ENCODE measurements at places on chromosomes 12 and 14.

DNA sequence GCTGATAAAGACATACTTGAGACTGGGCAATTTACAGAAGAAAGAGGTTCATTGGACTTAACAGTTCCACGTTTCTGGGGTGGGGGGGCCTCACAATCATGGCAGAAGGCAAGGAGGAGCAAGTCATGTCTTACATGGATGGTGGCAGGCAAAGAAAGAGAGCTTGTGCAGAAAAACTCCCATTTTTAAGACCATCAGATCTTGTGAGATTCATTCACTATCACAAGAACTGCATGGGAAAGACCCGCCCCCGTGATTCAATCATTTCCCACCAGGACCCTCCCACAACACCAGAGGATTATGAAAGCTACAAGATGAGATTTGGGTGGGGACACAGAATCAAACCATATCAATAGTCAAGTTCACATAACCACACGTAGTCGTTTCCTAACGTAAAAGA, 85.5 kb downstream of the USP15 start:
- DNase-seq = no peak

DNA sequence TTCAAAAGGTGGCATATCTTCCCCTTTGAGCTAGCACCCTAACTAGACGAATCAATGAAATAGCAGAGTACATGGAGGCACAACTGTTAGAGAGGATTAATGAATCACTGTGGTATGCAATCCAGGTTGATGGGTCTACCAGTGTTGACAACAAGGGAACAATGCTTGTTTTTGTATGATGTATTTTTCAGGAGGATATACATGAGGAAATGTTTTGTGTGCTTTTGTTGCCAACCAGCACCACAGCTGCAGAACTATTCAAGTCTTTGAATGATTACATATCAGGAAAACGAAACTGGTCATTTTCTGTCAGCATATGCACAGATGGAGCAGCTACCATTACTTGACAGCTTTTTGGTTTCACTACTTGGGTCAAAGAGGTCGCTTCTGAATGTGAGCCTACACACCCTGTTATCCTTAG, 142.6 kb downstream of the GPHN start:
- no peak for DNase-seq

- no peak for DNase-seq
Observed at GRCh38 chr14:93186466-93186865, 1.3 kb downstream of the LYSET start.

GRCh38 chr12:54579258-54579657, 9.2 kb downstream of the PPP1R1A start:
- DNase-seq = no peak

DNA sequence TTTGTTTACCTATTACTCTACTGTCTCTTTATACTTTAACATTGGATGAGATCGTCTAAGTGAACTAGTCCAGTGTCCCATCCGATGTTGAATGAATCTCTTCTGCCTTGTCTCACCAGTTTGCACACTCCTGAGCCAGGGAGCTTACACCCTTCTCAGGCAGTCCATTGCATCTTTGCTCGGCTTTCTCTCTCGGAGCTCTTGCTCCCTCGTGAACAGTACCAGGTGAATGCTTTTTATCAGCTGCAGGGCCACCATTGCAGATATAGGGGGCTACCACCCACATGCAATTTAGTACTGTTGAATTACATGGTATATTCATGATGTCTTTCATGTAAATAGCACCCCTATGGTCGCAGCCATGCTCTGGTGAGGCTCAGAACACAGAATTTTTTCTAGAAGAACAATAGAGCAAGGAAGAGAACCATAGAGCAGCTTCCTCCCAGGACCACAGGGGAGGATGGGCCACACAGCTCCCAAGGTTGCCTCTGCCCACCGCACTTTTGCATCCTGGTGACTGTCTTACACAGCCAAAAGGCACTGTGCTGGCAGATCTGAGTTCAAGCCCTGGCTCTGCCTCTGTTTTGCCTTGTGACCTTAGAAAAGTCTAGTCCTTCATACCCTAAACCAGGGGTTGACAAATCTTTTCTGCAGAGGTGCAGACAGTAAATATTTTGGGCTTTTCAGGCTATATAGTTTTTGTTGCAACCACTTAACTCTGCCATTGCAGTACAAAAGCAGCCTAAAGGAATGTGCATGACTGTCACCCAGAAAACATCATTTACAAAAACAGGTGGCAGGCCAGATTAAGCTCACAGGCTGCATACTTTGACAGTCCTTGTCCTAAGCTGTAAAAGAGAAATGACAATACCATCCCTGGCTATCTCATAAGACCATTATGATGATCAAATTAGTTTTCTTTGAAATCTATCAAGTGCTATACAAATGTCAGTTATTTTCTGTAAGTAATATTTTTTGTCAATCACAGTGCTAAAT, 35.4 kb downstream of the PLEKHG7 start:
- DNase-seq = no peak

DNA sequence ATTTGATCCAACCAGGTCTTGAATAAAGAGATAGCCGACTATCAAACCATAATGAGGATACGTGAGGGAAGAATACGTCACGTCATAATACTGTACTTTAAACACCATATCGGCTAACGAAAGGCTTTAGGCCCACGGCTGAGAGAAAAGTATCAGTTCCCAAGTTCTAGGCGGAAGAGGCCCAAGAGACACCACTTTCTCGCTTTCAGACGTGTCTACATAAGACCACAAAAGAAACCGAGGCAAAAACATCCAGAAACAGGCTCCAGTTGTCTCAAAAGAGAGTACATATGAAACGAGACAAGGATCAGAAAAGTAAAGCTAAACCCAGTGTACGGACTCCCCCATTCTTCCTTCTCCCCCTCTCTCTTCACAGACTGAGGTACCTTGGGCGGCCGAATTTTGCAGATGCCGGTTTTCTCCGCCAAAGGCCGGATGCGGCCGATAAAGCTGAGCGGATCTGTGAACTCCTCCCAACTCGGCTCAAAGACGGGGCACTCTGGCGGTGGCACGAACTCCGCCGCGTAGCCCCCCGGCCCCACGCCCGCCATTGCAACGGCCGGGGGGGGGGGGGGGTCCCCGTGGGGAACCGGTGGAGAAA, 479 bp downstream of the KDM5A start:
- no peak for DNase-seq

DNA sequence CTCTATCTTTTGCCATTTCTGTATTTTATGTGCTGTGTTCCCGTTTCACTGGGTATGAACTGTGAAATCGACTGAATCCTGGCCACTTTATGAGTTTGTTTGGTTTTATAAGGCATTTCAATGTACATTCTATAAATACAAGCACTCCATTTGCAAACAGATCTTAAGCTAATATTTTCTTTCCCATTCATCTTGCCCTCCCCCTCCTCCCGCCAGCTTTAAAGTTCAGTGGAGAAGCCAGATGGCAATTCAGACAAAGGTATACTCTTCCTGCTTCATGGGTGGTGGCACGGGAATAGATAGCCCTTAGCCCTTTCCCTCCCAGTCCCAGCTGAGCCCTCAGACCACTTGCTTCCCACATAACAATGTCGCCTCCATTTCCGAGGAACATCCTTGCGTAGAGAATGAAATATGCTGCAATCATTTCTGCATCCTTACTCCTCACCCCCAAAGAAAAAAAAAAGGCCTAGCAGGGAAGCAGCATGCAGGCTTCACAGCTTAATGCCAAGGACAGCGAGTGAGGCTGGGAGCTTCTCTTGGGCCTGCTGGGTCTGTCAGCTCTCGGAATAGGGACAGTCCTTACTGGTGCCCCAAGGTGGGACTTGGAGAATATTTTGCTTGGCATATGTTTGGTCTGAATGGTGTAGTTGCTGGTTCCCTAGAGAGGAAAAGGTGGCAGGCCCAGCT, 52.8 kb upstream of the SRSF5 start:
- peak; percentile 36 for DNase-seq

DNA sequence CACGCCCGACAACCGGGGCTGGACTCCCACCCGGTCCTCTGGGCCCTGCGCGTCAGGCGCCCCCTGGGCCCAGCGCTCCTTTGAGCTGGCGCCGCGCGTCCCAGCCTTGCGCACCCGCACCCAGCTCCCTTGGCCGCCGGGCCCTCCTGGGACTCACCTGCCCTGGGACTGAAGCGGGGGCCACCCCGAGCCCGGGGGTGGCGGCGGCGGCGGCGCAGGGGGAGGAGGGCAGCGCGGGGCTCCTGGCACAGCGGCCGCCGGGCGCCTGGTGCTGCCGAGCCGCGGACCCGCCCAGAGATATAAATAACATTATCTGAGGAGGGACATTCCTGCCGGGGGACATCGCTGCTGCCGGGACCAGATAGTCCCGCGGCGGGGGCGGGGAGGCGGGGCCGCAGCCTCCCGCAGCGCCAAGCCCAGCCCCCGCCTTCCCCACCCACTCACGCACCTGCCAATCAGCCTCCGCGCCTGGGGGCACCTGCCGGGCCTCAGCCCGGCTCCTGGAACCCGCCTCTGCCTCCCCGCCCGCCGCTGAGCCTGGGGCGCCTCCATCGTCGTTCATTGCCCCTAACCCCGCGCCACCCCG, at the start of gene SPTB:
SPTB (minus strand) TSS at position 273 of the 586 bp plus-strand sequence. CDS start 56,813 bp downstream, outside the sequence.
- peak; percentile 17 for DNase-seq

DNA sequence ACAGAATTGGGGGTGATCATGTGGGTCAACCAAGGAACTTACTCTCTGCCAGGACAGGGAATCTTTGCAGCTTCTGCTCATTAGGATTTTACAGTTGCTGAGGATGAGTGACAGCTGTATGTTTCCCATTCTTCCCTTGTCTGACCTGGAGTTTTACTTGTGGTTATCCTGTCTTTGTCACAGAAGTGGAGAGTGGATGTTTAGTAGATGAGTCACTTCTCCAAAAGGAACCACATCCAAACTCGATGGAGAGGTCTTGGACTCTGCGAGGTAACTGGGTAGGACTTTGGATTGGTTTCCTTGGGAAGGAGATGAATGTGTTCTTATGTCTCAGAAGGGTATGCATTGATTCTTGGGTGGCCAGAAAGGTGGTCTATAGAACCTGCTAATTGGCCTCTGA, 53.8 kb upstream of the USP44 start:
- DNase-seq = no peak

GRCh38 chr12:127293507-127294310, 973.3 kb upstream of the TMEM132C start:
- DNase-seq = peak; percentile 12

- DNase-seq = no peak
Observed at GRCh38 chr14:38605193-38606114, 349.6 kb upstream of the CLEC14A start.

- no peak for DNase-seq
Observed at GRCh38 chr12:2292560-2292959, 239.8 kb downstream of the CACNA1C start.

GRCh38 chr12:131700271-131700670, 10.6 kb upstream of the SFSWAP start:
- DNase-seq = no peak

DNA sequence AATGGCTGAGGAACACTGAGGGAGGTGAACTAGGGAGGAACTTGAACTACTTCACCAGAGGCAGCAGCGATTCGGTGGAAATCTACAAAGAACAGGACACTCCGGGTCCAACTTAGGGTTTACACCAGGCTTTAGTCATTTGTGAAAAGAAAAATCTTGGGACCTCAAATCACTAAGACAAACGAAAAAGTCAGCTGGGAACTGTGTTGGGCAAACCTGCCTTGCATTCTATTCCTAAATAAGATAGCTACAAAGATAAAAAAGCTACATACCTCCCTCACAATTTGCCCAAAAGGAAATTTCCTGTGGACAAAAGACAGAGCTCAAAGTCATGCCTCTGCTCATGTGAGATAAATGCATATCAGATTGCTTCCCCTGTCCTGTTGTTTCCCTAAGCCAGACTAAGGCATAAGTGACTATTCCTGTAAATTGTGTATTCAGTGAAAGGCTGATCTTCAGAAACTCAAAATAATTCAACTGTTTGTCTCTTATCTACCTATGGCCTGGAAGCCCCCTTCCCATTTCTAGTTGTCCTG, 106.6 kb downstream of the APAF1 start:
- DNase-seq = no peak

GRCh38 chr14:77985211-77985615, 185.0 kb upstream of the NRXN3 start:
- no peak for DNase-seq

DNA sequence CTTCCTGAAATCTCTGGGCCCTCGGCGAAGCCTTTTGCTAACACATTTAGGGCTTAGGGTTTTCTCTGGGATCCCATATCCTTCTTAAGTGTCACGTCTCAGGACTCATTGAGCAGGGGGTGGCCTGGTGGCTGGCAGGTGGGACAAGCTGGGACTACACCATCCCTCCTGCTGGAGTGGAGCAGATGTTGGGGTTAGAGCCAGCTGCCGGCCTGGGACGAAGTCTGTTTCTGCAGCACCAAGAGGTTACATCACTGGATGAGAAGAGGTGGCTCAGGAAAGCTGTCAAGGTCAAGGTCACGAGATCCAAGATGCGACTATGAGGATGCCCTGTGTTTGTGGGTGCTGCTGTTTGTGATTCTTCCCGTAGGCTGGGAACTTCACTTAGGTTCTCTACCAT, 16.3 kb downstream of the SMCO2 start:
- no peak for DNase-seq

GRCh38 chr14:58972233-58973017, 216.0 kb upstream of the DAAM1 start:
- no peak for DNase-seq

DNA sequence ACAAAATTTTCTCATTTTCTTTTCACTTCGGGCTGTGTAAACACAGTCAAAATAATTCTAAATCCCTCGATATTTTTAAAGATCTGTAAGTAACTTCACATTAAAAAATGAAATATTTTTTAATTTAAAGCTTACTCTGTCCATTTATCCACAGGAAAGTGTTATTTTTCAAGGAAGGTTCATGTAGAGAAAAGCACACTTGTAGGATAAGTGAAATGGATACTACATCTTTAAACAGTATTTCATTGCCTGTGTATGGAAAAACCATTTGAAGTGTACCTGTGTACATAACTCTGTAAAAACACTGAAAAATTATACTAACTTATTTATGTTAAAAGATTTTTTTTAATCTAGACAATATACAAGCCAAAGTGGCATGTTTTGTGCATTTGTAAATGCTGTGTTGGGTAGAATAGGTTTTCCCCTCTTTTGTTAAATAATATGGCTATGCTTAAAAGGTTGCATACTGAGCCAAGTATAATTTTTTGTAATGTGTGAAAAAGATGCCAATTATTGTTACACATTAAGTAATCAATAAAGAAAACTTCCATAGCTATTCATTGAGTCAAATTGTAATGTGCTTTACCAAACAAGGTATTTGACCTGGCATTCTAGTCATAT, 4.8 kb downstream of the CDKN1B start:
- DNase-seq = no peak

- no peak for DNase-seq
Observed at GRCh38 chr14:67892466-67893100, 73.0 kb downstream of the RAD51B start.

GRCh38 chr12:2673966-2674810, 120.6 kb upstream of the FKBP4 start:
- DNase-seq = no peak

Data from NCI-H1092 (cell line).